ENCODE measurements at places on chromosomes 5 and 9.

GRCh38 chr5:157116483-157116954 is 7.7 kb upstream of the HAVCR2 start:
- DNase-seq: no peak

- DNase-seq: no peak
Measured at GRCh38 chr5:67502951-67503350, 306.4 kb upstream of the CD180 start.

DNA sequence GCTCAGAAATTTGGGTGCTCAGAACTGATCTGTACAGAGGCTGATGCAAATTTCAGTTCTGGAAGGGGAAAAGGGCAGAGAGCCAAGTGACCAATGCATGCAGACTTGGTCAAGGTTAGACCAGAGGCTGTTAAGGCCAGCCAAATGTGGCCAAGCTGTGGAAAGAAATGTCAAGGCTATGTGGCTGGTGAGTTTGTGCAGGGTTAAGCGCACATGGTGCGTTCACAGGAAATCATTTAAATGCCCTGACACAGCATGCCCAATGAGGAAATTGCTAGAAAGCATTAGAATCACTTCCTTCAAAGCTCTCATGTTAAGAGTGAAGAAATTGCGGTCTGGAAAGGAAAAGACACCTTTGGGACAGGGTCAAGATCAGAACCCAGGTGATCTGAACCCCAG is 58.0 kb downstream of the PTPN3 start:
- no peak for DNase-seq

GRCh38 chr9:72315089-72315509 is 49.9 kb downstream of the ZFAND5 start:
- no peak for DNase-seq

DNA sequence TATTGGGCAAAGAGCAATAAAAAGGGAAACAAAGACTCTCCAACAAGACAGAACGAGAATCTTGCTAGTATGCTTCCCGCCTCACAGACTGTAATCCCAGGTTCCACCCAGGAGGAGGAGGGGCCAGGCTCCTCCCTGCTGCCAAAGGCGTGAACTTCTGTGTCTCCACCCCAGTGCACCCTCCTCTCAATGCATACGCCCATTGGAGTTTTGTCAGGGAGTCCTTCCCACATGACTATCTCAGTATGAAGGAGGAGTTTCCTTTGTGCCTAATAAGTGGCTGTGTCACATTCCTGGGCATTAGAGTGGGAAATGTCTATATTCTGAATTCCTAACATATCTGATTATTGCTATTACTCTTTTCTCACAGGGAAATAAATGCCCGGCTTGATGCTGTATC is 106.4 kb upstream of the DHFR start:
- no peak for DNase-seq

DNA sequence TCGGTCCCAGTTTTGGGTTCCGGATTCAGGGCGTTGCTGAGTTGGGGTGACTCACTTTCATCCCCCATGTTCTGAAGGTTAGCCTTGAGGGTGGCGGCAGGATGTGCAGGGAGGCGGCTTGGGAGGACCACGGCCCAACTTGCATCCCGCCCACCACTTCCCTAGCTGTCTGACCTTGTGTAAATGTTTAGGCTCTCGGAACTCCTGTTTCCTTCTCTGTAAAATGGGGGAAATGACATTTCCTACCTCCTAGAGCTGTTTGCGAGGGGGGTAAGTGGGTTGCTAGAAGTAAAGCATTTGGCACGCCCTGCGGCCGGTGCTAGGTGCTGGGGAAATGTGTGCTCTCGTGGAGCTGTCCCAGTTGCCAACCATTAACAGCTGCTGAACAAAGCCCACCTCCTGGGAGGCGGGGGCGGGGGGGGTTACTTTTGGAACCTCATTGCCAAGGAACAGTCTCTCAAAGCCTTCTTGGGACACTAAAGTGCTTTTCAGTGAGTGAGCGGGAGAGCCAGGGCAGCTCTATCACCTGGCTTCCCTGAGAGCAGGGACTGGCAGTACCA is 27.5 kb downstream of the PTGES2 start:
- DNase-seq: no peak

- no peak for DNase-seq
Measured at GRCh38 chr5:125152461-125153189, 406.2 kb upstream of the ZNF608 start.

- DNase-seq: peak; percentile 68
Measured at GRCh38 chr5:139232147-139232724, 34.1 kb upstream of the SIL1 start.

- no peak for DNase-seq
Measured at GRCh38 chr9:116116393-116116792, 37.2 kb upstream of the PAPPA start.

GRCh38 chr5:149282027-149282965 is 10.6 kb downstream of the AFAP1L1 start:
- no peak for DNase-seq

GRCh38 chr9:34771007-34771406 is 61.1 kb upstream of the CCL21 start:
- DNase-seq: no peak

DNA sequence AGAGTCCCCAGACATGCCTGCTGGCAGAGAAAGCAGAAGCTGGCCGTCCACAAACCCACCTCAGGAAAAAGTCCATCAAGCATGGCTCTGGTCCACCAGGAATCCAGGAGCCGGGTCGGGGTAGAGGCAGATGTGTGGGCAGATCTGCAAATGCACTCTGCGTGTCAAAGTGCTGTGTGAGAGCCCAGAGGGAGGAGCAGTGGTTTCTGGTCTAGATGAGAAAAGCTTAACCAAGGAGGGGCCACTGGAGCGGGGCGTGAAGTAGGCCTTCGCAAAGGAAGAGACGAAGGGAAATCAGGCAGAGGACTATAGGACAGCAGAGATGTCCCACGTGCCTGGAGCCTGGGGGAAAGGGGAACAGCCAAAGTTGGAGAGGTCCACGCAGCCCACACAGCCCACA is 40.0 kb downstream of the TTLL11 start:
- no peak for DNase-seq

DNA sequence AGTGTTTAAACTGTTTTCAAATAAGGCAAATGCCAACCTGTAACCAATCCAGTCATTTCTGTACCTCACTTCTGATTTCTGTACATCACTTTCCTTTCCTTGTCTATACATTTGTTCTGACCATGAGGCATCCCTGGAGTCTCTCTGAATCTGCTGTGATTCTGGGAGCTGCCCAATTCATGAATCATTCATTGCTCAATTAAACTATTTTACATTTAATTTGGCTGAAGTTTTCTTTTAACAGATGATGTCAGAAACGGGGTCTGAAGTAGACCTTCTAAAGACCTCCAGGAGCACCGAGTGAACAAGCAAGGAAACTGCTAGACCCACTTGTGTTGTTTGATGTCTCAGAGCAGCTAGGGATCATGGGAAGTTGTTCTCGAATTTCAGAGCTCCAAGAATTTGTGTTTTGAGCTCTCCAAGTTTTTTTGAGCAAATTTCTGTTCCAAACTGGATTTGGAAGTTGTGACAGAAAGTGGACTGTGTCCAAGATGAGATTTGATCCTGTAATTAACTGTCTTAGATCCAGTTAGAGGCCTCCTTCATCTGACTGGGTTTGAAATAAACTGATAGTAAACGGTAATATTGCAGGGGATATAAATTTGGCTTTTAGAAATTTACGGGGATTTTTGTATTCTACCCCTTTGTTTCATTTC is 490.8 kb upstream of the ST8SIA4 start:
- no peak for DNase-seq

DNA sequence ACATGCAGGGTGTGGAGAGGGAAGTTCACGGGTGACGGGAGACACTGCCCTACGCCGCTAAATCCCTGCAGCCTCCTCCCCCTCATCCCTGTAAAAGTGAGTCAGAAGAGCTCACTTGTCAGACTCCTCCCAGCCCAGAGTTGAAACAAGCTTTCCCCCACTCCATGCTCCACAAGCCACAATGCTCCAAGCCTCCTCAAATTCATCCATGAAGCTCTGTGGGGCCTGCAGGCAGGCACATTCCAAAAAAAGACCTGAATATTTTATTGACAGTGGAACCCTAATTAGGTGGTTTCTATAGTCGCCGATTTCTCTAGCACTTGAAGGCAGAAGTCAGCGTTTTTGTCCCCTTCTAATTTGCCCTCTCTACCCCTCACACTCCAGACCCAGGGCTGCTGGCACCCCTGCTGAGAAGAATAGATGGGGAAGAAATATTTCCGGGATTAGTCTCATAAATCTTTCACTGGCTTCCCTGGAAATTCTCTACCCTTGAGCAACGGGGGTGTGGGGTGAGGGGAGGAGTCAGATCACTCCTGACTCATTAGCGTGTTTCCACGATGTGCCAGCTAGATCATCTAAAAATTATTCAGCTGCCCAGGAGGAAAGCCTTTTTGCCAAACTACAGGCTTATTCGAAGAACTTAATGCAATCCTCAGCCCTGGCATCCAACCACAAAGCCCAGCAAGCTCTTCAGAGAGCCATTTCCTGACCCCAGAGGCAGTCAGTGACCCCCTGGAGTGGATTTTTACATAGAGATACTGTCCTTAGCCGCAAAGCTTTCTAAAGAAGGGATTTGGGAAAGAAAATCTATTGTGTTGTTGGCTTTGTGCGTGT is 97.1 kb downstream of the ENC1 start:
- DNase-seq: peak; percentile 51

GRCh38 chr9:121711281-121711680 is 59.8 kb downstream of the DAB2IP start:
- DNase-seq: no peak

DNA sequence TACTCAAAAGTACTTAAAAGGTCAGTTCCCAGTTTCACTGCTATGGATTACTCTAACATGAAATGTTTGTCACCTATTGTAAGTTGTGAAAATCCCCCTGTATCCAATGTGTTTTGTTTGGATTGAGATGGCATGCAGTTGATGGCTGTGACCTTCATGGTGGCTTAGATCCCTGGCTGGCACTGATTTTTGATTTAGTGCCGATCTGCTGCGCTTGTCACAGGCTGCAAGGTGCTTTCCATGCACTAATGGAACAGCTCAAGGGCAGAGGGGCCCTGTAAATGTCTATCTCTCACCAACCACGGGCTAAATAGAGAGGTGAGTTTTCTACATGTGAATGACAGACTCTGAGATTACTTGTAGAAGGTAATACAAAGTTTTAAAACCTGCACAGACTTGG is 69.8 kb upstream of the WDR41 start:
- DNase-seq: no peak

GRCh38 chr5:131906668-131907067 is 38.8 kb downstream of the MEIKIN start:
- DNase-seq: no peak

DNA sequence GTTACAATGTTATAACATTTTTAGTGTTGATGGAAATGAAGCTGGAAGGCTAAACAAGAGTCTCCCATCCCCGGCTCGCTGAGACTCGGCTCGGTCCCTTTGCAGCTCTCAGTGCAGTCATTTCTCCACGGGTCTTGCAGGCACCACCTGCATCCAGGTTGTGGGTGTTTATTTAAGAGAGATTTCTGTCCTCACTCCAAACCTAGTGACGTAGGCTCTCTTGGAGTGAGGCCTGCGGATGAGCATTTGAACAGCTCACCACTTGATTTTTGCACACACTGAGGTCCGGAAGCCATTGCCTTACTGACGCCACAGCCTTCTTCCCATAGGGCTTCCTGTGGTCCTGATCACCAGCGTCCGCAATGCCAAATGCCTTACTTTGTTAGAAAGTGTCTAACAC is 197.7 kb upstream of the OTULINL start:
- no peak for DNase-seq

GRCh38 chr5:68114378-68115040 is 101.0 kb upstream of the PIK3R1 start:
- no peak for DNase-seq

DNA sequence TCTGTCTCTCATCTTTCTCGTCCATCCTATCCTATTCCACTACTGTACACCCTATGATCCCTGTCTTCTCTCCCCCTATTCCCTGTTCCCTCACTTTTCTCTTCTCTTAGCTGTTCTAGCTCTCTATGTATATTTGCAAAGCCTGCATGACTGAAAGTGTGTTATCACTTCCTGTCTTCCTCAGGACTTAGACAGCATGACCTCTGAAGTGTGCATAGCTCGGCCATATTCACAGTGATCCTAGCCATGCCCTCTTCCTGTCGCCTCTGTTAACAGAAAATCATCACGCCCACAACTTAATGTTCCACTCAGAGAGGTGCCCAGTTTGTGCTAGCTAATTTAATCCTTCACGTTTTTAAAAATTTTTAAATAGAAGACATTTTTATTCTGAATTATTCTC is 35.8 kb upstream of the CDH6 start:
- no peak for DNase-seq

DNA sequence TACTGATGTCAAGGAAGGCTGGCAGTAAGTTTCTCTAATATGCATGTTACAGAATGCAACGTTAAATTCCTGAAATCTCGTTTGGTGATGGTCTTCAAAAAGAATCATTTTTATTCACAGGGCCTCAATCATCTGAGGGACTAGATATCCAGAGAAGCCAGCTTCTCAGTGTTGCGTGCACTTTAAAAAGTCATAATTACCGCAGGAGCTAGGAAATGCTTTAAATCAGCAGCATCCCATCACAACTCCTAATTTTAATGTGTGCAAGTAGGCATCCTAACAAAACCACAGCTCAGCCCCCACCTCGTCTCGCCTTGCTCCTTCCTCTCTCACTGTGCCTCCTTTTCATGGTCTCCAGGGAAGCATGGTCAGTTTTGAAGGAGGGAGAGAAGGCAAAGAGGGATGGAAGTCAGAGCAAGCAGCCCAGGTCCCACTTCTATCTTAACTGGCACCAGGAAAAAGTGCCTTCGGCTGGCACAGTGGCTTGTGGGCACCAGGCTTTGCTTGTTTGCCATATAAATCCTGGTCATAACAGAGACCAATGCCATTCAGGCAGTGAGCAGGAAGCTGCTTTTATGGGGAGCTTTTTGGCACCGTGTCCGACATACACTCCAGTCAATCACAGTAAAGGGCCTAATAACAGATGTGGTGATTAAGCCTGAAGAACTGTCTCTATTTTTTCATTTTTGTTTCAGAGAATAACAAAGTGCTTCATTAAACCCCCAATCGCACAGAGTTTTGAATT is 21.4 kb downstream of the MEGF10 start:
- DNase-seq: no peak

DNA sequence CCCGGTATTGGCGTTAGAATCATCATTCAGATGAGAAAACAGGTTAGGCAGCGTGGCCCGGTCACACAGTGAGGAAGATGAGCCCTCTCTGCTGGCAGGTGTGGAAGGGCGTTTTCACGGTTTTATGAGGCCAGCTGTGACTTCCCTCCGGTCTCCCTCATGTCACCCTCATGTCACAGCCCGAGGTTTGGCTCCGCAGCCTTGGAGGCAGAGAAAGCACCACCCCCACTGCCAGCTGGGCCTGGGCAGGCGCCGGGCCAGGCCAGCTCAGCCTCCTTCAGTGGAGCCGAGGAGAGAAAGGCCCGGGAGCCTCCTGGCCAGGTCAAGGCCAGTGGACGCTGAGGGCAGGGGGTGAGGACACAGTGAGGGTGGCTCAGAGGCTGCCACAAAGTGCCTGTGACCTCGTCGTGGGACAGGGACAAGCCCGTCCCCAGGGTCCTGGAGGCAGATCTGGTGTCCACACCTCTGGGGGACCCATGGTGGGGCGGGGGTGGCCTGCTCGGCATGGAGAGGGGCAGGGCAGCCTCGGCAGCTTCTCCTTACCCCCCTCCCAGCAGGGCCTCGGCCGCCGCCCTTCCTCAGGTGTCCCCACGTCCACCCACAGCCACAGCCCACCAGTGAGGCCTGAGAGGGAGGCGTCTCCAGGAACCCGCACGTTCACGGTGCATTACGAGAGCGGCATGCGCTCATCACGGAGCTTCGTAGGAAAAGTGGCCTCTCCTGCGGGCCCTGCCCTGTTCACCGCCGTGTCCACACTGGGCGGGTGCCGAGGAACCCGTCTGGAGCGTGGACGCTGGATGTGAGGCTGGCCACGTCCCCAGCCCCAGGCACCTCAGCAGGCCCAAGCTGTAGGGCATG is 32.2 kb downstream of the EXD3 start:
- no peak for DNase-seq

GRCh38 chr5:159593518-159594073 is 263.3 kb upstream of the IL12B start:
- DNase-seq: no peak
